AG04449 (cell line): ENCODE measurements at places on chromosomes 16 and 17.

GRCh38 chr16:24007391-24007790 is 171.6 kb downstream of the PRKCB start:
- no peak for DNase-seq

- DNase-seq: no peak
Measured at GRCh38 chr16:12245921-12246720, 269.6 kb downstream of the SNX29 start.

DNA sequence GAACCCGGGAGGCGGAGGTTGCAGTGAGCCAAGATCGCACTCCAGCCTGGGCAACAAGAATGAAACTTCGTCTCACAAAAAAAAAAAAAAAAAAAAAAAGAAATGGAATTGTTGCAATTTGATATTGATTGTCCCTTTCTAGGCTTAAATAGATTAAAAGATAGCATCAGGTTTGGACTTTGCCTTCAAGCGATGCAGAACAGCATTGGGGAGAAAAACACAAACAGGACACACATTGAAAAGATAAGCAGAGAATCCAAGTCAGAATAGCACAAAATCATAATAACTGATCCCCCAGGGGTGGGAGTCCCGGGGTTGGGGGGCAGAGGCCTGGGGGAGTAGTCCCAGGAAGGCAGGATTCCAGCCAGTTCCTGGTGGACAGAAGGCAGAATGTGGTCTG is 3.9 kb upstream of the CREBBP start:
- no peak for DNase-seq

GRCh38 chr17:55463600-55463999 is 42.0 kb upstream of the MMD start:
- no peak for DNase-seq

DNA sequence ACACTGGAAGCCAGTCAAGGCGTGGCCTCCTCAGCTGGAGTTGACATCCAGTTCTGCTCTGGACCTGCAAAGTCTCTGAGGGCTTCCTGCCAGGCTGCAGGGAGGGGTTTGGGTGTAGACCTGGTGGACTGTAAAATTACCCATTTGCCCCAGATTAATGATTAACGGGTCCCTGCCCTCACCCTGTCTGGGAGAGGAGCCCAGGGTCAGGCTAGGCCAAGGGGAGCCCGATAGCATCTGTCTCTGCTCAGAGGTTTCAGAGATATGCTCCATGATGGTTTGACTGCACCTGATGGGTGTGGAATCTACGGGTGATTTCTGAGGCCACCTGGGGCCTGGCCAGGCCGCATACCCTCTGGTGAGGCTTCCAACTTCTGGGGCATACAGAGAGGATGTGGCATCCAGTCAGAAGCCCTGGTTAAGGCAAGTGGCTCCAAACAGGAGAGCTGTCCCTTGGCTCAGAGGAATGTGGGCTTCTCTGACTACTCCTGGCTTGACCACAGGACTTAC is 11.2 kb downstream of the PPY start:
- no peak for DNase-seq

- no peak for DNase-seq
Measured at GRCh38 chr17:45775148-45775547, 9.0 kb upstream of the CRHR1 start.

DNA sequence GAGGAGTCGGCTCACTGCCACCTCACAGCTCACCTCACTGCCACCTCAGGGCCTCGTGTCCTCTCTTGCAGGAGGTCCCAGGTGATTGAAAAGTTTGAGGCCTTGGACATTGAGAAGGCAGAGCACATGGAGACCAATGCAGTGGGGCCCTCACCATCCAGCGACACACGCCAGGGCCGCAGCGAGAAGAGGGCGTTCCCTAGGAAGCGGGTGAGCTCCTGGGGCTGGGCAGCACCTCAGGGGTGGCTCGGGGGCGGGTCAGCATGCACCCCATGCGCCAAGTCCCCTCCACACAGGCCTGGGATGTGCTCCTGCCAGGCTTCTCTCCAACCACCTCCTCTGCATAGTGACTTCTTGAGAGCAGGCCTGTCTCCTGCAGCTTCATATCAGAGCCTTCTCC is 63.6 kb downstream of the PLD6 start:
- DNase-seq: no peak

DNA sequence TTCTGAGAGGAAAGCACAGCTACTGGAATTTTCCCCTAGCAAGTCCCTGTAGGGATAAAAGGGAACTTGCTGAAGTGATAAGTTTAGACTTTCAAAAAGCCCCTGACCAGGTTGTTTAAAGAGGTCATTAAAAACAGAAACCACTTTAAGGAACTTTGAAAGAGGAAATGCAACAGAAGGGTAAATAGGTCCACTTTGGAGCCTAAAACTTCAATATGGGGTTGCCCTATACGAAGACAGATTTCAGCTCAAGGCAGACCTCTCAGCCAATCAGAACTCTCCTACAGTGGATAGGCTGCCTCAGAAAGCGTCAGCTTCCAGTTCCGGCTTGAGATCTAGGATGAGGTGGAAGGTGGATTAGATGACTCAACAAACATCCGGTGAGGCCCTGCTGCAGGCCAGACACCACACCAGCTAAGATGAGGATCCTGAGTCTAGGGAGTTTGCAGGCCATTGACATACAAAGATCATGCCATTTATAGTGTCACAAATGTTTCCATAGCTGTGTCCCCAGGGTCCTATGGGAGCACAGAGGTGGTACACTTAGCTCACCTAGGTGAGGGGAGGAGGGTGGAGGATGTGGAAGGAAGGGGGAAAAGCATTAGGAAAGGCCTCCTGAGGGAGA is 7.9 kb upstream of the MFSD6L start:
- DNase-seq: no peak

DNA sequence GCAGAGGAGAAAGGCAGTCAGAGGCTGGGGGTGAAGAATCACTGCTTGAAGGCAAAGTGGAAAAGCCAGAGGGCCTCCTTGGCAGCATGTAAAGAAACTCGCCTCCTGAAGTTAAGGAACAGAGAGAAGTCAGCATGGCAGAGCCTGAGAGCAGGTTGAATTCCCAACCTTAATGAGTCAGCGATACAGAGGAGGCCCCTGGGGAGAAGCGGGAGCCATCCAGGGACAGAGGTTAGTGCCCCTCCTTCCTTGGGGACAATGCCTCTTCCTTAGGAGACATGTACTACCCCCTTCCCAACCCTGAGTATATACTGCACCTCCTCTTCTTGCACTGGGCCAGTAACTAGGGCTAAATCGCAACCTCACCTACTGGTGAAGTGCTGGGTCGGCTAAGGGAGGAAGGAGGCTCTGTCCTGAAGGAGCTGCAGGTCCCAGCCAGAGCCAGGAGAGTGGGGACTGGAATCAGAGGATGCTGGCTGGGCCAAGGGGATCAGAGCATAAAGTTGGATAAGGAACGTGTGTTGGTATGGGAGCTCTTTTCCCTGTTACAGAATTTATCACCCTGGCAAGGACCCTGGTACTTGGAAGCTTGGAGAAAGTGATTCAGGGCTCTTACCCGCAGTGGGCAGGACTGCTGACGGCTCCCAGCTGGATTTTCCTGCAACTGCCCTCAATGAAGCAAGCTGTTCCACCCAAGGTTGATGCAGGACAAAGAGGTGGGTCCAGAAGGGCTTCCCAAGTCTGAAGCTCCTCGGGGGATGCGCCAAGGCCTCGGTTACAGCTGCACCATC is 5.4 kb upstream of the AANAT start:
- no peak for DNase-seq

- no peak for DNase-seq
Measured at GRCh38 chr16:79909571-79909970, 309.0 kb upstream of the MAF start.

DNA sequence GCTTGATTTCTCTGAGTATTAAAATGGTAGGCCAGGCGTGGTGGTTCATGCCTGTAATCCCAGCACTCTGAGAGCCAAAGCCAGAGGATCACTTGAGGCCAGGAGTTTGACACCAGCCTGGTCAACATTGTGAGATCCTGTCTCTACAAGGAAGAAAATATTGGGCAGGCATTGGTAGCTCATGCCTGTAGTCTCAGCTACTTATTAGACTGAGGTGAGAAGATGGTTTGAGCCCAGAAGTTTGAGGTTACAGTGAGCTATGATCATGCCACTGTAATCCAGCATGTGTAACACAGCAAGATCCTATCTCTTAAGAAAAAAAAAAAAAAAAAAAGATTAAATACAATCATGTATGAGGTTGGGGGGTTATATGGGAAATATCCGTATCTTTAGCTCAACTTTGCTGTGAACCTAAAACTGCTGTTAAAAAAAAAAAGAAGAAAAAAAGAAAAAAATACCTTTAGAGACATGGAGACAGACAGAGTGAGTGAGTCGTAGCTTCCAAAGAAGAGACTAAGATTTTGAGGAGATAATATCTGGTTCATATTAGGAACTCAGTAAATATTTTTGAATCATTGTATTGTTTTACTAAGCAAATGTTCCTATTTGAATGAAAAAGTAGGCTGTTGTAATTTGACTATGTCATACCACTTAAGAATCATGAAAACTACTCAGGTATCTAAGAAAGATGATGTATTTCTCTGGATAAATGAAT is 325.7 kb upstream of the TBX2 start:
- DNase-seq: no peak

DNA sequence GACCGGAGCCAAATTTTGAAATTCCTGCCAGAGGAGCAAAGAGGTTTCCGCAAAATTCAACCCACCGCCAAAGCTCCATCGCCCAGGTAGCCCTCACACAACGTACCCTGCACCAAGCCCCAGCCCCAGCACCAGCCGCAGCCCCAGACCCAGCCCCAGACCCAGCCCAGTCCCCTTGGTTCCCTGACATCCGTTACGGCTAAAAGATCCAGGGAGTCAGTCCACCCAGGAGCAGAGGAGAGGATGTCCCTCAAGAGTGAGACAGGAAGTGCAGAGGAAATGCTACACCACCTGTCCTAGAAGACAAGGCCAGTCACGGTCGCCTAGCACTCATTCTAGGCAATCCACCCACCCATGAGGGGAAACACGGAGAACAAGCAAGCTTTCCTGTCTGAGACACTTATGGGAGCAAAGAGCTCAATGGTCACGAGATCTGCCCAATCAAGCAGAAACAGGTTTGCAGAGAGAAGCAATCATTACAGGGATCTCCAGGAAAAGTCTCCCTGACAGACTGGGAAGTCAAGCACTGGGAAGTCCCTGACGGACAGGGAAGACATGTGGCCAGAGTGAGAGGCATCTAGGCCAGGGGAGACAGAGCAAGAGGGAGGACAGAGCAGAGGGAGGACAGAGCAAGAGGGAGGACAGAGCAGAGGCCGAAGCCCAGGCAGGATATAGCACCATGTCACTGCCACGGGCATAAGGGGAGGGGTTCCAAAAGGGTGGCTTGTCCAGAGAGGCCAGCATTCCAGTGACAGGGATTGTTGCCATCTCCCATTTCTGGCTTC is 15.0 kb upstream of the KCNJ18 start:
- no peak for DNase-seq

DNA sequence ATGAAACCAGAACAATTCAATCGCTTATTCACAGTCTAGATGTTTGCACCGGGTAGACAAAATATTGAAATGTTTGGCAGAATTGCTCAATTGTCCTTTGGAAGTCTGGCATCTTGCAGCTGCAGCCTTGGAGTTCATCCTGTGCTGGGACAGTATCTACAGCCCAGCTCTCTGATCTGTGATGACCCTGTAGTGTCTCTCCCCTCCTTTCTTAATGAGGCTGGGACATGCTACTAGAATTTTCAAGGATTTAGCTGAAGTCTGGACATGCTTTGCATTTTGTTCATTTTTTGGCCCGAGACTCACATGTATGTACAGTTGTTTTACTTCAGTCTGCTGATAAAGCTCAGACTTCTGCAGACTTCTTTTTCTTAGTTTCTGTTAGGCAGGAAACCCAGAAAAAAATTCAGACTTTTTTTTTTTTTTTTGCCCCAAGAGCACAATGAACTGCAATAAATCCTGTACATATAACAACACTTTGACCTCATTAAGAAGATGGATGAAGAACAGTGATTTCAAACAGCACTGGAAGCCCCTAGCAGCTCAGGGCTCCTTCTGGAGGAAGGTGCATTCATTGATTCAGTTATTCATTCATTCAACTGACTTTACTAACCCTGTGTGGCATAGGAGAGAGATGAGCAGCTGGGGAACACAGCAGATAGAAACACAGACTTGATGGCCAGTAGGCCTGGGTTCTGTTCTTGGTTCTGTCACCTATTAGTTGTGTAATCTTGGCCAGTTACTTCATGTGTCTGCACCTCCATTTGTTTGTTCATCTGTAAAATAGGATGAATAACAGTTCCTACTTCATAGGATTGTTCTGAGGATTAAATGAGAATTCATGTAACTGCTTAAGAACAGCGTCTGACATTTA is 210.0 kb downstream of the MAP2K4 start:
- DNase-seq: peak; percentile 38

DNA sequence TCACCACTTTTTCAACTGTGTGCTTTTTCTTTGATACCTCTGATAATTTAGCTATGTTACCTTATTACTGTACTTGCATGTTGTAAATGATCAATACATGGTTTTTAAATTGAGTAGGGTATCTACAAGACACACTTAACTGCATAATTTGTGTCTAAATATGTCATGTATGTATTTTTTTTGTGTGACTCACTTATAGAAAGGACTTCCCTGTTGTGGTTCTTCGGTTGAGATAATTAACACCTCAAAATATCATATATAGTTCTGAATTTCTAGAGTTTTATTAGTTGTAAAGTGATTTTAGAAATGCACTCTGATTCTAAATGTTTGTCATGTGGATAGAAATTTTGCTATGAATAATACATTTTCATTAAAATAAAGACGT is 14.5 kb upstream of the KRT222 start:
- no peak for DNase-seq

GRCh38 chr17:68737761-68738443 is 136.7 kb upstream of the FAM20A start:
- DNase-seq: no peak

DNA sequence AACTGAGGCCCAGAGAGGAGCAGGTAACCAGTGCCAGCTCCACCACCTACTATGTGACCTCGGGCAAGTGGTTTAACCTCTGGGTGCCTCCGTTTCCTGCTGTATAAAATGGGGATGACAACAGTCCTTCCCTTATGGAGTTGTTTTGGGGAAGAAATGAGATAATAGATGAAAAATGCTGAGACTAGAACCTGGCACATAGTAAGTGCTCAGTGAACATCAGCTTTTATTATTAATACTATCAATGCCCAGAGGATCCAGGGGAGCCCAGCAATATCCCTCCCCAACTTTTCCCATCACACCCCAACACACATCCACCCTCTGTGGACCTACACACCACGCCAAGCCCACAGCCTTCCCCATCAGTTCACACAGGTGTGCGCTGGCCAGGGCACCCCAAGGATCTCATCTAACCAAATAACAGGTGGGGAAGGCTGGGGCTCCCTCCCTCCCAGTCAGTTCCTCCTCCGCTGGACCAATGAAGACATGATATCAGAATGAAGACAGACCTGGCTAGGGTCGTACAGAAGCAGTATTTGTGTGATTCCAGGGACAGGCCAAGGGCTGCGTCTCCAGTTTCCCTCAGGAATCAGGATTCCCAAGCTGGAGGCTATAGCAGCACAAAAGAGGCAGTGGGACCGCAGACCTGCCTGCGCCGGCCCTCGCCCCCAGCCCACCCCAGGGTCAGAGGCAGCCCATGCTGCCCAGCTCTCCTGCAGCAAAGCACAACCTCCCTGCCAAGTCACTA is 1.8 kb downstream of the ATP2A3 start:
- no peak for DNase-seq

DNA sequence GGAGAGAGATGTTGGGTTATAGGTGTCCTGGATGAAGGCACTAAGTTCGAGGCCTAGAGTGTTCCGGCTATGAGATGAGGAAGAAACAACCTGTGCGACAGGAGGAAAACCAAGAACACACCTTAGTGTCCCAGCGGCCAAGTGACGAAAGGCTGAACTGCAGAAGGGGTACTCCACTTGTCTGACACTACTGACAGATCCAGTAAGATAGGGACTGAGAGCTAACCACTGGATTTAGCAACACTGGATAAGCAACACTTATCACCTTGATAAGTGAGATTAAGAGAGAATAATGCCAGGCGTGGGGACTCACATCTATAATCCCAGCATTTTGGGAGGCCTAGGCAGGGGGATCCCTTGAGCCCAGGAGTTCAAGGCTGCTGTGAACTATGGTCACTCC is 7.1 kb downstream of the XPO6 start:
- DNase-seq: no peak
